ENCODE measurements at places on chromosomes 13 and 19.
A peak's percentile ranks its signal among the peaks of the same experiment; 100 is the strongest.

GRCh38 chr13:67763384-67763783, 533.2 kb upstream of the PCDH9 start:
- no peak for DNase-seq

- no peak for DNase-seq
Measured at GRCh38 chr19:33022472-33023116, 42.1 kb downstream of the RHPN2 start.

GRCh38 chr13:37225414-37226070, 120.1 kb upstream of the CSNK1A1L start:
- DNase-seq = no peak

GRCh38 chr19:21850656-21851255, 14.8 kb upstream of the ZNF43 start:
- no peak for DNase-seq

- no peak for DNase-seq
Measured at GRCh38 chr19:28454083-28454482, 758.9 kb downstream of the UQCRFS1 start.

DNA sequence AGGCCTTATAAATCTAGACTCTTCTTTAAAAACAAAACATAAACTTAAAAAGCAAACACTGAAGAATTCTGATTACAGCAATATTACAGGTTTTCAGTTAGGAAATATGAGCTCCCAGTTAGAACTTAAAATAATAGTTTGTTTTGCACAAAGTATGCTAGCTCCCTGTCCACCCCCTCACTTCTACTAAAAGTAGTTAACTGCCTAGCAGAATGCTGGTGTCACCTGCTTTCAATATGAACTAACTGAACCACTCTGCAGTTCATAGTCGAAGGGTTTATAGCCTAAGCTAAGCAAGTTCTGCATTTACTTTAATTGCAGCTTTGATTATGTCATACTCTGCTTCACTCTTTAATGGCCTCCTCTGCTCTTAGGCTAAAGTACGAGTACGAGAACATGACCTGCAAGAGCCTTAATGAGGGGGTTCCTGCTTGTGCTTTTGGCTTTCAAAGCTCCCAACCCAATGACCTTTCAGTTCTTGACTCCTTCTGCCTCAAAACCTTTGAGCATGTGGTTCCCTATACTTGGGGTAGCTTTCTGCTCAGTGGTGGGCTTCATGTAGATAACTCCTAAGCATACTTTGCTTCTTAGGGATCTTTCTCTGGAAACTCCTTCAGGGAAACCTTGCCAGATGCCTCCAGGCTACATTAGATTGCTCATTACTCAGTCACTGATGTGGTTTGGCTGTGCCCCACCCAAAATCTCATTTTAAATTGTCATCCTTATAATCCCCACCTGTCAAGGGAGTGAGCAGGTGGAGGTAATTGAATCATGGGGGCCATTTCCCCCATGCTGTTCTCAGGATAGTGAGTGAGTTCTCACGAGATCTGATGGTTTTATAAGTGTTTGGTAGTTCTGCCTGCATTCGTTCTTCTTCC, 278.9 kb upstream of the ARGLU1 start:
- DNase-seq = no peak

DNA sequence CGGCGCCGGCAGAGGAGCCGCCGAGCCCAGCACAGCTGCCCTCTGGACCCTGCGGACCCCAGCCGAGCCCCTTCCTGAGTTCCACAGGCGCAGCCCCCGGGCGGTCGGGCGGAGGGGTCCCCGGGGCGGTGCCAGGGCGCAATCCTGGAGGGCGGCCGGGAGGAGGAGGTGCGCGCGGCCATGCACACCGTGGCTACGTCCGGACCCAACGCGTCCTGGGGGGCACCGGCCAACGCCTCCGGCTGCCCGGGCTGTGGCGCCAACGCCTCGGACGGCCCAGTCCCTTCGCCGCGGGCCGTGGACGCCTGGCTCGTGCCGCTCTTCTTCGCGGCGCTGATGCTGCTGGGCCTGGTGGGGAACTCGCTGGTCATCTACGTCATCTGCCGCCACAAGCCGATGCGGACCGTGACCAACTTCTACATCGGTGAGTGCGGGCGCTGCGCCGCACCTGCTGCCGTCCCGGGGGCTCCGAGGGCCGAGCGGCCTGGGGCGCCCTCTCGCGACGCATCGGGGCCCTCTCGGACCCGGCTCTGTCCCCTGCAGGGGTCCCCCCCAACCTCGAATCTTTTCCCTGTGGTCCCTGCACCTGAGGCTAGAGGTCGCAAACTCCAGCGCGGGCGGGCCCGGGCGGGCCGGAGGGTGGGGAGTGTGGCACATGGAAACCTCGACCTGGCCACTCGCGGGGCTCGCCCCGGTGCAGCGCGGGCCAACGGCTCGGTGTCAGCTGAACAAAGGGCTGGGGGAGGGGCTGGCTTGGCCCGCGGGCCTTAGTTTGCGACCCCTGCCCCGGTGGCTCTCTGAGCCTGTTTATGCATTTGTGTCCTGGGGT, at the start of gene KISS1R:
Gene KISS1R (plus strand): TSS at position 11 of the 829 bp plus-strand sequence. CDS start 170 bp downstream, at position 181.
- DNase-seq = peak; percentile 9

DNA sequence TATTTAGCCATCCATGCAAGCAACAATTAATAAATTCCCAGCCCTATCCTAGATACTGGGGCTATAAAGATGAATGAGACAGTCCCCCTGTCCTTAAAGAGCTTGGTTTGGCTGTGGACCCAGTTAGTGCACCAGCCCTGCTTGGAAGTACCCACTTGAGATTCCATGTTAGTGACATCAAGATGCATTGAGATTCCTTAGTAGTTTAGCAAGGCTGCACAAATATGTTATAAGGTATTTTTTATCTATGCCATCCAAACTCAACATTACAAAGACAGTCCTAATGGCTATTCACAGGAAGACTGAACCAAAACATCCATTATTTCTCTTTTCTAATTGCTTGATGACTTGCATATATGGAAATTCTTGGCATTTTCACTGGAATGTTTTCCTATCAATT, 48.8 kb upstream of the RAP2A start:
- DNase-seq = no peak

- no peak for DNase-seq
Measured at GRCh38 chr13:18996221-18996620, 185.4 kb downstream of the TUBA3C start.

DNA sequence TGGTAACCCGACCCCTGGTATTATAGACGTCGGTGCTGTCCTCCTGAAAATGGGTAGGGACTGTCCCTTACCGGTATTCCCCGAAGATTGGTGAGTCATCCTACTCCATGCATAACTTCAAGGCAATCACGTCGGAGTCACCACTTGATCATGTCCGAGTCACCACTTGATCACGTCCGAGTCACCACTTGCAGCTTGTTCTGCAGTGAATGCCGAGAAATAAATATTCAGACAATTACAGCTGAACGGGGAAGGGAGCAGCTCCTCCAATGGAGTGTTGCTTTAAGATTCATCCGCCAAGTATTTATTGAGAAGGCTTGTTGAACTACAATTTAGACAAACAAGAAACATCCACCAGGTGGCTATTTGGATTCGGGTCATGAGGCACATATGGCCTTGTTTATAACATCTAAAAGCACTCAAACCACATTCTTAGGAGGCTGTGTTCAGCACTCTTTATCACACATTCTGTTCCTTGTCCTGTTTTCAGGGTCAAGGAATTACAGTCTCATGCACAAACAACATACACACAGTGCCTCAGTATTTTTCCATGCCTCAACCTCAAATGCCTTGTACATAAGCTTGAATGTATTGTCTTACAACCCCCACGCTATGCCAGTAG, 43.1 kb downstream of the ZNF726 start:
- peak; percentile 43 for DNase-seq

DNA sequence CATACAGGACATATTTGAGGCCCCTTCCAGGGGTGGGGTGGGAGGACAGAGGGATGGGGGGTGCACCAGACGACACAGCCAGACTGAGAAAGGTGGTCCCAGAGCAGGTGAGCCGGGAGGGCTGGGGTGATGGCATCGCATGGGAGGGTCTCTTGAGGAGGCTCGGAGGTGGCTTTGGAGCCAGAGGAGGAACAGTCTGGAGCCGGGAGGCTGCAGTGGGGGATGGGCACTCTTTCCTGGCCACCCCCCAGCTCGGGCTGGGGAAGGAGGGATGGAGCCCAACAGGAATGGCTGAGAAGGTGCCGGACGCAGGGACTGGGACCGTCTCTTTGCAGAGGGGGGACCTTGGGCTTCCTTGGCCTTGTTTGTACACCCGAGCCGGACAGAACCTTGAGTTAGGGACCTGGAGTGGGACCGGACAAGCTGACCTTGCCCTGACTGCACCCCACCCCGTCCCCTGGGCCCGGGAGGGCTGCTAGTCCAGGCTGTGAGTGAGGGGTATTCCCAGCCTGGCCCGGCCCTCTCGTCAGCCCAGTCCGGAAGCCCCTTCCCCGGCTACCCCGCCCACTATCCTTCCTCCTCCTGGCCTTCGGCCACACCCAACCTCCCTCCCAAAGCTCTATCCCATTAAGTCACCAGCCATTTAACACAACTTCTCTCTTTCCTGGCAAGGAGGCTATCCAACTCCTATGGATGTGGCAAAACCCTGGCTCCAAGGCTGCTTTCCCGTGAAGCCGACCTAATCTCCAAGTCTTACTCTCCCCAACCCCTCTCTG, 816 bp upstream of the TBXA2R start:
- DNase-seq = no peak

DNA sequence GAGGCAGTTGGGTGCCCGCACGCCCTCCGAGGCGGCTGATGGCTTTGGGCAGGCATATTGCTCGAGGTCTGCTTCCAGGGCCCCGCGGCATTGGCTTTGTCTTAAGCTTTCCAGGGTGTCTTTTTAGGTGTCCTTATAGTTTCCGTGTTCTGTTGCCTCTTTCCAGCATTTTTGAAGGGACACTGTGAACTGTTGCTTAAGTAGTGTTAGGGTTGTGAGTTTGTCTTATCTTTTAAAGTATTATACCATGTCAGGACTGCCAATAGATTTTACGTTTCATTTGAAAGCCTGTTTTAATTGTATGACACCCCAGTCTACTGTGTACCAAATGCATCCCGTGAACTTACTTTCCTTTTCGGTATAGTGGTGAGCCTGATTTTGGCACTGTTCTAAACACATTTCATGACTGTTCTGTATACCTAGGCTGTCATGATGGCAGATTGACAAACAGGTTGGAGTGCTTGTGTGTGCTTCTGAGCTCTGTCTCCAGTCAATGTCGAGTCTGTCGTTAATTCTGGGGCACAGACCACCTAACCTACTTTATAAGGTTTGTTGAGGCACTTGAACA, 656 bp downstream of the PCCA start:
- no peak for DNase-seq

DNA sequence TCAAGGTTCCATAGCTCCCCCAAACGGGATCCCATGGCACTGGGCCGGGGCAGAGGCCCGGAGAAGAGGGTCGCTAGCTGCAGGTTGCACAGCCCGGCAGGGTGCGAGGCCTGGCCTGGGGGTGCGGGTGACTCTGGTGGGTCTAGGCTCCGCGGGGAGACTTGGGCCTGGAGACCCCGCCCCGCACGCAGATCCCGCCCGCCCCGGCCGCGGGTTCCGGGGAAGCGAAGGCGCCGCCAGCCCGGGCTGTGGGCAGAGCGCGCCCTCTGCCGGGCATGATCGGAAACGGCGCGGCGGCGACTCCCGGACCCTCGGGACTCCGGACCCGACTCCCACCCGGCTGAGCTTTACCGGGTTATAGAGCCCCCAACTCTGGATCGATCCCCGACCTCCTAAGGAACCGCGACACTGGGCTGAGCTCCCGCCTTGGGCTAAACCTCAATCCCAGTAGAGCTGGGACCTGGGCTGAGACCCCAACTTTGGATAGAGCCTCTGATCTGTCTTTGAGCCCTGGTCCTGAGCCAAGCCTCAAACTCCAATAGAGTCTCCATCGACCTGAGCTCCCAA, 3.1 kb upstream of the TNFAIP8L1 start:
- DNase-seq = peak; percentile 54

- DNase-seq = no peak
Measured at GRCh38 chr13:75771818-75772217, 135.7 kb downstream of the LMO7 start.

GRCh38 chr19:45428384-45429231, 4.9 kb upstream of the ERCC1 start:
- DNase-seq = no peak

GRCh38 chr19:42081584-42082203, 5.7 kb downstream of the ZNF574 start:
- DNase-seq = no peak

DNA sequence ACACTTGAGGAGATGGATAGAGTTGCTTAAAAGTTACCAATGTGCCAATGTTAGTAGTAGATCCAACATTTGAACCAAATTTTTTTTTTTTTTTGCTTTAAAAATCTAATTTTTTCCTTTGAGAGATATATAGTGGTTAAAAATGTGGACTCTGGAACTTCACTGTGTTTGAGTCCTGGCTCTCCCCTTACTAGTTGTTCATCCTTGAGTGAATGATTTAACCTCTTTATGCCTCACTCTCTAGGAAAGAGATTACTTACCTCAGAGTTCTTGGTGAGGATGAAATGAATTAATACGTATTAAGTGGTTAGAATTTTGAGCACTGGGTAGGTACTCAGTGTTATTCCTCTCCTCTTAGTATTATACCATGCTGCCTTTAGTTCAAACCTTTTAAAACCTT, 24.3 kb downstream of the PDS5B start:
- DNase-seq = no peak

GRCh38 chr19:2756921-2757881, 17.4 kb upstream of the SLC39A3 start:
- no peak for DNase-seq

Data from NCI-H510A treated with DMSO at 0.1 percent for 48 hours (cell line).